ENCODE measurements at places on chromosomes 2 and 18. TPM values are rescaled to one million over a fixed set of nuclear protein-coding genes. Genes with fewer than 3 reads are reported as not detected.

DNA sequence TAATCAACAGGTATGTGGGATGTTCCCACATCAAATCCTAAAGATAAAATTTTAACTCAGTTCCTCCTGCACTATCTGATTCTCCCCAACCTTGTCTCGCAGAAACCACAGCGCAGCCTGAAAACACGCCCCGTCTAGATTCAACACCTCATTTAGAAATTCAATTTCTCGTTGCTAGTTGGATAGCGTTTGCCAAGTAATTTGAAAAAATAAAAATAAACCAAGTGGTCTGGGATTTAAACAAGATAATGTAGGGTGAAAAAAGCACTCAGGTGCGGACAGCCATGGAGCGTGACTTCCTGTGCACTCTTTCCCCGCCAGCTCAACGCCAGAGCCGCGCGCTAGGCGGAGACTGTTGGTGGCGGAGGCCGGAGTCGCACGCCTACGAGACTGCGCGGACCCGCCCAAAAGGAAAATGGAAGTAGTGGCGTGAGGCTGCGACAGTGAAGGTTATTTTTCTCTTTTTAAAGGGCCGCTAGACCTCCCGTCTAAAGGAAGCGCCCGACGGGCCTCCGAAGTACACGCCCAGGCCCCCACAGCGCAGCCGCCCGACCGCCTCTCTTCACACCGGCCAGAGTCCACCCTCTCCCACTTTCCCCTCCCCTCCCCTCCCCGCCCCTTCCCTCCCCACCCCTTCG is 615 bp upstream of the CCNT2 start:
- peak; percentile 87 for DNase-seq

DNA sequence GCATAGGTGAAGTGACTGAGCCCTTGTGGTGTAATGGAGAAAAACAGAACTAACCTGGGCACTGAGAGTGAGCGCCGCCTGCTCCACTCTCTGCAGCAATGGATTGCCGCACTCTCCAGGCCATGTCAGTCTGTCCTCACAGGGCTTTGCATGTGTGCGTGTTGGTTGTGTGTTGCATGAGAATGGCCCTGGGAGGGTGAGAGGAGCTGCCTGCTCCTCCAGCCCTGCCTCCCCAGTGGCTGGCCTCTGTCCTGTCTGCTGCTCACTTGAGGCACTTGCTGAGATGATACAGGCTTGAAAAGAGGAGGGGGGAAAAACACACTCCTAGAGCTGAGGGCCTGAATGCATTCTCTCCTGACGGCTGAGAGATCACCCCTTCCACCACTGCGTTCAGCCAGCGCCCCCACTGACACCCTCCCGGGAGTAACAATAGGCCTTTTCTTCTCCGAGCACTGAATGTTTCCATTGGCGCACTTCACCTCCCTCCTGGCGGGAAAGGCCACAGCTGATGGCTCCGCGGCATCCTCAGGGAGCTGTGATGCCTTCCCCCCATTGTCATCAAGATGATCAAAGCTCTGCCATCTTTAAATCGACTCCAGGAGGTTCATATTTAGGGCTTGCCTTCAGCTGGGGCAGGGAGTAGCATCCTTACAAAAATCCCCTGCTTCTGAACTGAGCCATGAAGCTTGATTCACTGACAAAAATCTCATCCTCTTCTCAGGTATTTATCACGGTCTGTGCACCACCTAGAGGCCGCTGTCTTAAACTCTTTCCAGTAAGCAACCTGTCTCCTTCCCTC is 49.9 kb upstream of the DAPL1 start:
- peak; percentile 76 for DNase-seq

GRCh38 chr2:218713922-218714321 is 3.3 kb downstream of the TTLL4 start:
- DNase-seq = no peak

The C18orf54 gene
- total RNA-seq = 10.5 TPM

The RNF152 gene
- 2.8 TPM for total RNA-seq

GRCh38 chr2:199663157-199663556 is 187.8 kb downstream of the FTCDNL1 start:
- DNase-seq = no peak

The PSMA8 gene
- total RNA-seq = not detected

DNA sequence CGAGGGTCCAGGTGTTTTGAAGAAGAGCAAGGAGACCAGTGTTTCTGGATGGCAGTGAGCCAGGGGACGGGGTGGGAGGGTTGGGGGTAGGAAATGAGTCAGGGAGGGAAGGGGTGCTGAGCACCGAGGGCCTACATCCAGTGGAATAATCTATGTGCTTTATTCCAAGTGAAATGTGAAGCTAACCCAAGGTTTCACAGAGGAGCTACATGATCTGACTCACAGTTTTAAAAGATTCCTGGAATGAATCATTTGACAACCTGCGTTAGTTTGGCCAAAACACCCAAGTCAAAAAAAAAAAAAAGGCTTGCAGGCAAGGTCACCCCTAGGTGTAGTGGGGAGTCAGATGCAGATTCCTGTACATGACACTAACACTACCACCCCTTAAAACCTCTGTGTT is 419.7 kb upstream of the MEX3C start:
- DNase-seq = peak; percentile 54

DNA sequence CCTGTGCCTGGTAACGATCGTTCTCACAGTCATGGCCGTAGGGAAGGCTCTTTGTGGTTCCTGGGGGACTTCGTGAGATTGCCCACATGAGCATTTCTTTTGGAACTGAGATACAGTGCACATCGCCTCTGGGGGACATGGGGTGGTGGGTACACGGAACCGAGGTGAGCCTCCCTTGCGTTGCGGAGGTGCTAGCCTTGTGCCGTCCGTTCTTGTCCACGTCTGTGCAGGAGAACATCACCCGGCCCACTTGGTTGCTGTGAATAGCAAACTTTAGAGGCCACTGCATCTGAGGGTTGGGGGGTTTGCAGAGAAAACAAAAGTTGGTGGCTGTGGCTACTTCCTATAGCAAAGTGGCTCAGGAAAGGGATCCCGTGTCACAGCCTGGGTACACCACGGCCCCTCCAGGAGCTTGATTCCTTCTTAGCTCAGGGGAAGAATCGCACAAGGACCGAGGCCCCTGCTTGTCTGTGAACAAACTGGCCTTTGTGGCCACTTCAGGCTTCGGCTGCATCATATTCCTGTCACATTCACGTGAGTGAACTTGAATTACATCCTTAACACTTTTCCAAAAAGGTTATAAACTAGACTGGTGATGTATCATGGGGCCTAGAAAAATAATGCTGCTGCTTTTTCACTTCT is 72.6 kb downstream of the LRRFIP1 start:
- DNase-seq = no peak

The NDUFV2 gene
- 188 TPM for total RNA-seq

The TMEM178A gene
- total RNA-seq = not detected

DNA sequence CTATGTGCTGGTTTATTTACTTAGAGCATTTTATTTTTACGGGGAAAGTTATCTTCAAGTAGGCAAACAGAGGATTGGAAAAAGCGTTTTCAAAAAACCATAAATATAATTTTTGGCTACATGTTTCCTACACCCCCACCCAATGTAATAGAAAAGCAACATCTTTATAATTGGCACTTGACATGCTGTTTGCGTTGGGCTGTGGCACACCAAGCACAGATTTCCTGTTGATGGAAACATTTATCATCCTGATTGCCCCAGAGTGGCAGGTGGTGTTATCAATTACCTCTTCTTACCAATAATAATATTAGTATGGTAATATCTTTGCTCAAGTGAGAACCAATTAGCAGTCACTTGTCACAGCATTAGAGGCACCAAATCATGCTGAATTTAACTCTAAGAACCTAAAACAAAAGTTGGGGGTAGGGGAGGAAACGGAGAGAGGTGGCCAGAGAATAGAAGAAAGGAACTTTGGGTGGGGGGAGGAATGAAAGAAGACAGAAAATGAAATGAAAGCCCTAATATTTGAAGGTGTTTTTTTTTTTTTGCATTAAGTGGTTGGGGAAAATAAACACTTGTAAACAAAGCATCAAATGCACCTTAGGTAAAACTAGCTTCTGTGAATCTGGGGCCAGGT is 3.8 kb upstream of the SALL3 start:
- DNase-seq = no peak

The RIT2 gene
- total RNA-seq = not detected

- DNase-seq = no peak
These were observed 9.6 kb downstream of the TET3 start for GRCh38 chr2:73994178-73994831.

The MOCOS gene
- 5.1 TPM for total RNA-seq
